Activated CD8-positive, alpha-beta memory T cell treated with anti-CD3 and anti-CD28 coated beads for 1 hour (primary cell): ENCODE measurements at places on chromosomes 7 and 10.

DNA sequence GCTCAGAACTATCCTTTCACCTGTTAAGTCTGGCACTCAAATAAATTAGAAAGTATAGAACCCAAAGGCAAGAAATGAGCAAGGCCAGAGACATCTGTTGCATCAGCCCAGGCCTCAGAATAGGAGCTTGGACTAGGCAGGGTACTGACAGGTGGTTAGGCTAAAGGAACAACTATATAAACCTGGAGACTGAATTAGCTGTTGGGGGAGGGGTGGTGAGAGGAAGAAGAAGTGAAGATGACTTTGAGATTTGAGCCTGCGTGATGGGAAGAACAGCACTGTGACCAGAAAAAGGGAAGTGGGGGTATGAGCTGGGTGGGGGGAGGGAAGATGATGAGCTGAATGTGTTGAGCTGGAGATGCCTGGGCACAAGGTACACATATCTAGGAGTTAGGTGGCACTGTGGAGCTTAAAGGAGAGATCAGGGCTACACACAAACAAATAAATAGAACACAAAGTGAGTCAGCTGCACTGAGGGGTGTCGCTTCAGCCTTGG is 244.7 kb downstream of the PTEN start:
- no peak for DNase-seq

- no peak for DNase-seq
Observed at GRCh38 chr7:133391206-133391605, 138.3 kb downstream of the EXOC4 start.

DNA sequence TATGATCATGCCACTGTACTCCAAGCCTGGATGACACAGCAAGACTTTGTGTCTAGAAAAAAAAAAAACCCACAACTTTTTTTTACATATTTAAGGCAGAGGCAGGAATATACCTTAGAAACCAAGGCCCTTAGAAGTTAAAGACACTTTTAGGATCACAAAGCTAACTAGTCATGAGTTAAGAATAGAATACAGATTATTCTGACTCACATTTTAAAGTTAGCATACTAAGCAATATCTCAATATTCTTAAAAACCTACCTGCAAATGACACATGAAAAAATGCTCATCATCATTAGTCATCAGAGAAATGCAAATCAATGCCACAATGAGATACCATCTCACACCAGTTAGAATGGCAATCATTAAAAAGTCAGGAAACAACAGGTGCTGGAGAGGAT is 177.7 kb downstream of the CHCHD3 start:
- DNase-seq, result no peak

GRCh38 chr10:119344381-119344780 is 137.0 kb downstream of the GRK5 start:
- no peak for DNase-seq

GRCh38 chr10:43765516-43765915 is 116.8 kb upstream of the ZNF32 start:
- no peak for DNase-seq
